ENCODE measurements at places on chromosomes 3 and 15.

DNA sequence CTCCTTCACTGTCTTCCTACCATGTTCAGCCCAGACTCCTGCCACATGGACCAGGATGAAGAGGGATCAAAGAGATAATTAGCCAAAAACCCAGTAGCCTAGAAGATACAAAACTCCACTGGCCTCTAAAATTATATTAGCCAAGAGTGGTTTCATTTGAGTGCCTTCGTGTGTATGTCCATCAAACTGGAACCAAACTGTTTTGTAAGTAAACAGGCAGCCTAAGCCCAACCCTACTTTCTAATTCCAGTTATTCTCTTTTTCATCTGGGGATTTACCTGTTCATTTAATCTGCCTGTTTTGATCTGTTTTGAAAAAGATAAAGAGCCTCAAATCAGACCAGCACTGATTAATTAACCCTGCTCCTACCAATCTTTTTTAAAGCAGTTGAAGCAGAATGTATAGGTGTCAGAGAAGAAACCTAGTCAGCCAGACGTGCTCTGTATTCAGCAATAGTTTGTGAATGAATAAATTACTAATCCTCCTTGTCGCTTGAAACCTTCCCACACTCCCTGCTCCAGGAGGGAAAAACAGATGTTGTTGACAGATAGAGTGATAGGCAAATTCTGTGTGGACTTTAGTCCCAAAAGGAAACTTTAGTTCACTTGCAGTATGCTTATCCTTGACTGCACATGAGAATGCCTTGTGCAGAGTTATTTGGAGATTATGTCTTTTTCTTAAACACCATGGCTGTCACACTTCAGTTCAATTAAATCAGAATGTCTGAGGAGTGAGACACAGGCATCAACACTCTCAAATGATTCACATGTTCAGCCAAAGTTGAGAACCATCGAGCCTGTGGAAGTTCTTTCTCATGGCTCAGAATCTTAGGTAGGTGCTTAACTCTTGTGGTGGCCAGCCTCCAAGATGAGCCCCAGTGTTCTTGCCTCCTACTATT, 55.5 kb upstream of the ZBED2 start:
- DNase-seq: no peak

DNA sequence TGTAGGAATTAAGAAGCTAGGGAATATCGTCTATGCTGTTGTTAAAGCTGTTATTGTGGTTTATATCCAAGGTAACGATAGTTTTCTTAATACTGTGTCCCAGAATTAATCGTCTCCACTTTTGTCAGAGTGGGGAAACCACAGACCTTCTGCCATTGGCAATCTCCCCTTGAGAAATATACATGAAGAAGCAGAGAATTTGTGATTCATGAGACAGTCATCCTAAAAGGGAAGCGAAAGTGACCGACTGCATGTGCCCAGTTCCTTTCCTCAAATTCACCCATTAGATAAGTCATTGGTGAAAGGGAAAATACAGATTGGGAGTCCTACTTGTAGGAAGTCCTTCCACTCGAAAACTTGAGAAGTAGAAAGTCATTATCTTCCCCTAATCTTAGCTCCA, 26.6 kb downstream of the DIPK2A start:
- DNase-seq: no peak

DNA sequence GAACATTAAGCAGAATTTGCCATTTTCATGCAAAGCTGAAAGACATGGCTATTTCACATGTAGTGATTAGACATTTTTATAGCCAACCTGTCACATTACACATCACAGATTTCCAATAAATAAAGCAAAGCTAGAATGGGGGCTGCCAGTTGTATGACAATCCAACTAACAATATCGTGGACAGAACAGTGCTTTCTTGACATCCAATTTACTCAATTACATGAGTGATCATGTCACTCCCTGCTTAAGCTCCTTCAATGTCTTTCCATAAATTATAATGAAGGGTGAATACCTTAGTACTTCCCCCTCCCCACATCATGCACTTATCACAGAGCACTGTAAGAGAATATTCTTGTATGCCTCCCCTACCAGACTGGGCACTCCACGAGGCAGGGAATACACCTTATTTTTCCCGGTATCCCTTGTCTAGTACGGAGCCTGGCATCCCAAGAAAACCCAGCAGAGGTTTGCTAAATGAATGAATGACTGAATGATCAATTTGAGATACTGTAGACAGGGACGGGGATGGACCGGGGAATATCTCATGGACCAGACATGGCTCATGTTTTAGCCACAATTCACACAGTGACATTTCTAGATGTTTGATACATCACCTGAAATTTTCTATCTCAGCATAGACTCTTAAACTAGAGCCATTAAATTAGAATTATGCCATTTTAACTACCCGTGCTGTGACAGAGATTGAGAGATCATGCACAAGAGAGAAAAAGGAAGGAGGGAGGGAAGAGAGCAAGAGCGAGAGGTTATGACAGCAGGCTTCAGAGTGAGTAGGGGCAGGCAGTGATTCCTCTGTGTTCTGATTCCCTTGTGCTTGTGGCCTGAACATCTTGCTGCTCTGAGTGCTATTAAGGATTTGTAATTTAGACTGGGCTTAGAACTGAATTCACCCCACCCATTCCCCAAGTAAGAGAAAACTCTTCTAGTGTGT, 77.7 kb downstream of the EPHB1 start:
- DNase-seq: no peak

DNA sequence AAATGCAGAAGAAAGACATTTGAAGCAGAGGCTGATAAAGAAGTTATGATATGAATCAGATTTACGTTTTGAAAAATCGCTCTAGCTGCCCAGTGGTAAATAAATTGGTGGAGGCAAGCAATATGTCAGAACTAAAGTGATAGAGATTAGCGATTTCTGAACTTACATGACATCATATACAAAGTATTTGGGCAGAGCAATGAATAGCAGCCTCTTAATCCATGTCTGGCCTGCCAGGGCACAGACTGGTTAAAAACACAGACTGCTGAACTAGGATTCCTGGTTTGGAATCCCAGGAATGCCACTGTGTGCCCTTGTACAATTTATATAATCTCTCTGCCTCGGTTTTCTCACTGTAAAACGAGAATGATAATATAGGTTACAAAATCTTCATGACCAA, 243.1 kb upstream of the SETMAR start:
- no peak for DNase-seq

DNA sequence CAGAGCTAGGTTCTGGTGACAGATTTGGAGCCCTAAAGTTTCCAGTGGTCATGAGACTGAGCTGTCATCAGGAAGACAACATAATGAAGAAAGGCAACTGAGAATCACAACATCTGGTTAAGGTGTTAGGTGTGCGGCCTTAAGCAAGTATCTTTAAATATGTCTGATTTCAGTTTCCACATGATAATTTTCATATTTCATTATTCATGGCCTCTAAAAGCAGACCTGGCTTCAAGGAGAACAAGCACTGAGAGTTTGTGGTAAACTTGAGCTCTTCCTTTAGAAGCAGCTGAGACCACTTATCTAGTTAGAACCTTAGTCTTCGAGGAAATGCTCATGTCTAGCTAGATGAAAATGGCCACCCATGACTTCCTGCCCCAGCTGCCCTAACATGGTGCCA, 25.7 kb upstream of the MYLK start:
- DNase-seq: no peak

- DNase-seq: no peak
These were observed 219.9 kb downstream of the CHST2 start for GRCh38 chr3:143339451-143339850.

- no peak for DNase-seq
These were observed 137.8 kb downstream of the KLF13 start for GRCh38 chr15:31464216-31465082.

- DNase-seq: no peak
These were observed 163.2 kb upstream of the P2RY1 start for GRCh38 chr3:152671446-152672319.

DNA sequence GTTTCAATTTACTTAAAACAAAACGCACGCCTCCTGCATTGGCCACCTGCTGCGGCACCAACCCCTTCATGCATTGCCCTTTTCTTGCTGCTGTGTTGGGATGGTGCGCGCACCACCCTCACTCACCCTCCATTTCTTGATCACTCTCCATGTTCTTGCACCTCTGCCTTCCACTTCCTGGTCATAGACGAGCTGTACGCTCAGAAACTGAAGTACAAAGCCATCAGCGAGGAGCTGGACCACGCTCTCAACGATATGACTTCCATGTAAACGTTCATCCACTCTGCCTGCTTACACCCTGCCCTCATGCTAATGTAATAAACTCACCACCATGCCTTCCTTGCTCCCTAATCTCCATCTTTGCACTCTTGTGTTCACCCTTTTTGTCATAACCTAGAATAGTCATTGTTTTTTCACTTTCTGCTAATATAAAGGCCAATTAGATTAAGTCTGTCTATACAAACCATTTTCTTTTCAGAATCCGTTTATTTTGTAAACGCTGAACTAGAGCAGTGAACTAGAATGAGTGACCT, 21.4 kb downstream of the TPM1 start:
- no peak for DNase-seq

- DNase-seq: no peak
These were observed 86.6 kb downstream of the GPR156 start for GRCh38 chr3:120198305-120198878.

GRCh38 chr3:116020495-116020894, 397.2 kb downstream of the GAP43 start:
- no peak for DNase-seq

DNA sequence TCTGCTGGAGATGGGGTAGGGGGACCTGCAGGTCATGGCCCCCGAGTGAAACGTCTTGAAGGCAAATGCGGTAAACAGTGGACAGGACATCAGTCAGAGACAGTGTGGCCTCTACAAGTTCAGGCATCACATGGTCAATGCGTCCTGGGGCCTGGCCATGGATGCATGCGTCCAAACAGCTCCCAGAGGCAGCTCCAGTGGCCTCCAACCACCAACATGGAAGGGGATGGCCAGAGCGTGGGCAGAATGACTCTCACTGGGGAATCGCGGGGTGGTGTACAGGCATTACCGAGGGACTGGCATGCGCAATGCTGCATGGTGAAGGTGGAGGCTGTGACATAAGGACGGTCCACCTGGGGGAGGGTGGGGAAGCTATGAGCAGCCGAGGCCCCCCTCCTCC, 35.6 kb upstream of the IQSEC1 start:
- no peak for DNase-seq

GRCh38 chr3:11583638-11584046, 60.1 kb downstream of the VGLL4 start:
- DNase-seq: no peak

DNA sequence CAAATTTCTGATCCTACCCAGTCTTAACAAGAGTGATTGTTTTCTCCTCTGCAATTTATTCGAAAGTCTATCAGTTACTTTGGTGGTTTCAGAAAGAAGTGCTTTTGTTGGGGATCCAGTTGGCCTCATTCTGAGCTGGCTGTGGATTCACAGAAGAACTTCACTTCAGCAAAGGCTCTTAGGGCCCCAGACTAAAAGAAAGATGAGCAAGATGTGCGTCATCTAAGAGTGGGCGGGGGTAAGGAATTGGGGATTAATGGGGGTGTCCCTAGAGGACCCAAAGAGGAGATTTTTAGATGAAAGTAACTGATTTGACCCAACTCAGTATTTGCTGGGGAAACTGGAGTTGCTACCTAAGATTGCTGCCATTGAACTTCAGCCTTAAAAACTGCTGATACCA, 63.9 kb upstream of the TSEN2 start:
- no peak for DNase-seq

DNA sequence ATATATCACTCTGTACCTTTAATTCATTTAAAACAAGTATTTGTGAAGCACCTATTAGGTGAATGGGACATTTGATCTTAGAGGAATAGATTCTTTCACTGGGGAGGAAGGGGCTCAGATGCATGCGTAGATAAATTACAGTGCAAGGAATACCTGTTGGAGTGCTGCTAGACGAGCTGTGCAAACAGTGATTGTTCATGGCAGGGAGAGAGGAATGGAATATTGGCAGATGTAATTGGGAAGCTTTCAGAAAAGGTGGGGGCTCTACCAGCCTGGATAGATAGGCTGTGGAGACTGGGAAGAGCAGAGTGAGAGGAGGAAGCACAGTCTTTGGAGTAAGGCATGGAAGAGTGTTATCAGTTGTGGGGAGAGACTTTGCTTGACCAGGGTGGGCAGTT, 116.8 kb downstream of the AKAP13 start:
- no peak for DNase-seq

DNA sequence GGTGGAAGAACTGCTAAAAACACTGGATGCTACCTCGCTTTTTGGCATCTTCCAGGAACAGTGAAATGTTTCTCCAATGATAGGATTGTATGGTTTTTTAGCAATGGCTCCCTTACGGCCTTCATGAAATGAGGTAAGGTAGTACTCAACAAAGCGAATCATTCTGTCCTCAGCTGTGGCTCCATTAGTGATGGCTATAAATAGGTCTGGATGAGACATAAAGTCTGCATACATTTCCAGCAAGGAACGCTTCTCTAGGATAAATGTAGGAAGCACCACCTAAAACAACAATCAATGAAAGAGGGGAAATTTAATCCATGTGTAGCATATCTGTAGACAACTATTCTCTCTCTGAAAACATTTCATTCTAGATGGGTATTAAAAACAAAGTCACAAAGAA, 32.4 kb upstream of the SNX4 start:
- no peak for DNase-seq

DNA sequence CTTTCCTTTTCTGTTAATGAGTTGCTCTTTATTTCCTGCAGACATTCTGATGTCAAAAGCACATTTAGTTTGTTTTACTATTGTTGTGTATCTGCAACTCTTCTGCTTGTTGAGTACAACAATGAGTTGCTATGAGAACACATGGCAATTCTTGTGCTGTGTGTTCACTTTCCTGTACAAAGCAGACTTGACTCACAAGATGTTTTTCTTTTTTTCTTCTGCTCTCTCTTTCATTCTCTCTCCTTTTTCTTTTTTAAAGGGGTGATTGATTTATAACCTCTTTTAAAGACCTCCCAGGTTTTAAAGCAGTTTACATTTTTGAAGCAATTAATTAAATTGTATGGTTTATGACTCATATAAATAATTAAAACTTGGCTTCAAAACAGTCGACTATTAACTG, 31.6 kb upstream of the ABHD10 start:
- DNase-seq: no peak

DNA sequence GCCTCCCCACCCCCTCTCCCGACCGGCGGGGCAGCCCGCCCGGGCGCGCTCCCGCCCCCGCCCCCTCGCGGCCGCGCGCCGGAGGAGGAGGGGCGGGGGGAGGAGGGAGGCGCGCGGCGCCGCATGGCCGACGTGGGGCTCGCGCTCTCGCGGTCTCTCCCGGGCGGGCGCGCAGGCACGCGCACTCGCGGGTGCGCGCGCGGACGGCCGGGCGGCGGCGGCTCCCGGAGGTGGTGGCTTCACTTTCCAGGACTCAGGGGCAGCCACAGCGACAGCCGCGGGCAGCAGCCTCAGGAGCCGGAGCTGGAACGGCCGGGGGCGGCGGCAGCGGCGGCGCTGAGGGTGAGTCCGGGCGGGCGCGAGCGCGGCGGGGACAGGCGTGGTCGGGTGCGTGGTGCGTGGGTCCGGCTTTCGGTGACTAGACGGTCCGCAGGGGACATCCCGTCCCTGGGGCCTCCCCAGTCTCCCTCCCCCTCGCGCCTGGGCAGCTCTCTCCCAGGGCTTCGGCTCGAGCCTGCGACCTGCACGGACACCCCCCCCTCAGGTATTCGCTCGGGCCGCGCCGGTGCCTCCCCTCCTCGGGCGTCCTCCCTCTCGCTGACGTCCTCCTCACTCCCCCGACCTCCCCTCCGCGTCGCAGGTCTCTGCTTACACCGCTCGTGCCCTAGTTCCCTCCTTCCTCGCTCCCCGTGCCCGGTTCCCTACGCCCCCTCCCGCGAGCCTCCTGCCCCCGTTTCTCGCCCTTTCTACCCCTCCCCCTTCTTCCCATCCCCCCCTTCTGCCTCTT, at the start of gene UBE2E2:
Gene UBE2E2, plus strand, starts transcription at position 407 of the 787 bp plus-strand sequence.
- peak; percentile 47 for DNase-seq

Measured in stimulated activated CD4-positive, alpha-beta T cell treated with anti-CD3 and anti-CD28 coated beads, TNF-alpha, amount 100 ng/mL, for 4 hours (primary cell).